Prostate gland (tissue), 2 donors: ENCODE measurements at places on chromosomes 2 and 18.

DNA sequence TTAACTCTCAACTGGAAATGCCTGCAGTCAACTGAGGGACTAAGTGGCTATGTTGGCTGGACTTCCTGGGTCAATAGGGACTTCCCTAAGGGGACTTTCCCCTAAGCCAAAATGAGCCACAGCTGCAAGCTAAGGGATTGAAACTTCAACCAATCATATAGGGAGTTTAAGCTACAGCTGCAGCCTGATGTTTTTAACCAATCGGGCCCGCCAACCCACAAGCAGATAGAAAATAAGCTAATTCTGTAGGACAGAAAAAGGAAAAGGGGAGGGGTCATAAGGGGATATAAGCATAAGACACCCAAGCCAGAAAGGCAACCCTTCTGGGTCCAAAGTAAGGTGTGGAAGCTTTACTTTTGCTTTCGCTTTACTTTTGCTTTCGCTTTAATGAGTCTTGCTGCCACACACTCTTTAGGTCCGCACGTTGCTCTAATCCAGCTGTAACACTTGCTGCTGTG, 927.5 kb downstream of the ERBB4 start:
- no peak for DNase-seq

GRCh38 chr2:50748671-50749070, 283.3 kb downstream of the NRXN1 start:
- no peak for DNase-seq

GRCh38 chr2:224927646-224928173, 114.6 kb downstream of the DOCK10 start:
- peak; percentile 36 for DNase-seq

DNA sequence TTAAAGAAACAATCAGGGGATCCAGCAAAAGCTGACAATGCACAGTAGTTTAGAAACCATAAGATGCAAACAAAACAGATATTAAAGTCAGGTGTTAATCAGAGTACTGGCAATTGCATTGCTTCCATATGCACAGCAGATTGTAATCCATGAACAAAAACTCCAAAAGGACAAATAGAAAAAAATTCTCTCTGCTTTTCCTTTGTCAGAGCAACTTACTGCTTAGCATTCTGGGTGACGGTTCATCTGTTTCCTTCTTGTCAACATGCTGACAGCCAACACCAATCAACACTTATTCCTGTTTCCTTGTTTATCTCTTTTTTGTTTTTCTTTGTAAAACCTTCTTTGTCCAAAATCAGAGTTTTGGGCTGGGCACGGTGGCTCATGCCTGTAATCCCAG, 473.1 kb downstream of the XIRP2 start:
- DNase-seq = no peak

GRCh38 chr2:14678761-14679160, 46.2 kb downstream of the LRATD1 start:
- DNase-seq = no peak

GRCh38 chr2:105712166-105712915, 32.4 kb upstream of the NCK2 start:
- DNase-seq = no peak

DNA sequence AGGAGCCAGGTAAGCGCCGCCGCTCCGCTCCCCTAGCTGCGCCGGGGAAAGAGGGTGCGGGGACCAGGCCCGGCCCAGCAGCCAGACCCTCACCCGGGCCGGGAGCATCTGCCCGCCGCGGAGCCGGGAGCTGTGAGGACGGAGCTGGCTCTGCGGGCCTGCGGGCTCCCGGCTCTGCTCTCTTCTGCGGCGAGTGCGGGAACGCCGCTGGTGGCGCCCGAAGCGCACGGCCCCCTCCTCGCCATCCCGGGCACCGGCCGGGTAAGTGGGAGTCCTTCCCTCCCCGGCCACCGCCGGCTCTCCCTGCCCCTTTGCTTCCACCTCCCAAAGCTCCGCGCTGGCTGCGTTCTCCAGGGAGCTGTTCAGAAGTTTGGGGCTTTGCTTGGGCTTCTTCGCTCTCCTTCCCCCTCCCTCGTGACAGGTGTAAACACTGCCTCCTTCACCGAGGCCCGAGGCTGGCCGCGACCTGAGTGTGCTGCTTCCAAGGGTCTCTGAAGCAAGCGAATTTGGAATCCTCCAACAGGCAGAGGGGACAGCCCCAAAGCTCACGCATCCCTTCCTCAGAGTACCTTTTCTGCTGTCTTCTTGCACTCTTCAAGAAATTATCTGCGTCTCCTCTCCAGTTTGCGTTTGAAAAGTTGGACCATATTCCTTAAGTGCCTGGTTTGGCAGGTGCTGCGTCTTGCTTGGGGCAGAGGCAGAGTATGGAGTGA, 632 bp downstream of the AFTPH start:
- peak; percentile 22 for DNase-seq
